ENCODE measurements at places on chromosomes 4 and X.
A peak's percentile ranks its signal among the peaks of the same experiment; 100 is the strongest.

- DNase-seq, result no peak
Observed at GRCh38 chrX:38882894-38883626, 81.8 kb downstream of the MID1IP1 start.

- DNase-seq, result no peak
Observed at GRCh38 chr4:125105561-125105960, 209.2 kb upstream of the FAT4 start.

DNA sequence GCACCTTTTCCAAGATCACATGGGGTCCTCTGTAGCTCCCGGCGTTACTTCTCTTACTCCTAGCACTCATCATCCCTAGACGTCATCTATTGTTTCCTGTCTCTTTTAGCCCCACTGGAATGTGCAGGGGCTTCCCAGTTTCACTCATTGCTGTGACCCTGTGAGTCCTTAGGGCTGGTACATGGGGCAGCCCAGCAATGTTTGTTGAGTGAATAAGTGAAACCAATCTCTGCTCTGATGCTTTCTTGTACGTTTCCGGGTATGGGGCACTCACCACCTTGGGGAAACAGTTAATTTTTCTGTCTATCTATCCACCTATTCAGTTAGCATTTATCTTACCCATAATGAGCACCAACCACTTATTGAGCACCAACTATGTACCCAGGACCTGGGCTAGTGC lies 16.1 kb downstream of the MSX1 start:
- no peak for DNase-seq

GRCh38 chr4:41232406-41232805 lies 18.1 kb upstream of the APBB2 start:
- DNase-seq, result no peak

- DNase-seq, result no peak
Observed at GRCh38 chr4:11698033-11698432, 269.3 kb upstream of the HS3ST1 start.

GRCh38 chr4:83709627-83710026 lies 173.7 kb downstream of the GPAT3 start:
- DNase-seq, result no peak

- peak; percentile 72 for DNase-seq
Observed at GRCh38 chr4:53929955-53930798, 134.2 kb downstream of the CHIC2 start.

- DNase-seq, result no peak
Observed at GRCh38 chrX:15043538-15043937, 170.3 kb downstream of the MOSPD2 start.

- DNase-seq, result no peak
Observed at GRCh38 chr4:3766785-3767569, 792 bp downstream of the ADRA2C start.

GRCh38 chr4:4519297-4519894 lies 22.5 kb downstream of the STX18 start:
- DNase-seq, result no peak

All from iPS DF 19.7 (cell line).